ENCODE measurements at places on chromosomes 6 and 20.

DNA sequence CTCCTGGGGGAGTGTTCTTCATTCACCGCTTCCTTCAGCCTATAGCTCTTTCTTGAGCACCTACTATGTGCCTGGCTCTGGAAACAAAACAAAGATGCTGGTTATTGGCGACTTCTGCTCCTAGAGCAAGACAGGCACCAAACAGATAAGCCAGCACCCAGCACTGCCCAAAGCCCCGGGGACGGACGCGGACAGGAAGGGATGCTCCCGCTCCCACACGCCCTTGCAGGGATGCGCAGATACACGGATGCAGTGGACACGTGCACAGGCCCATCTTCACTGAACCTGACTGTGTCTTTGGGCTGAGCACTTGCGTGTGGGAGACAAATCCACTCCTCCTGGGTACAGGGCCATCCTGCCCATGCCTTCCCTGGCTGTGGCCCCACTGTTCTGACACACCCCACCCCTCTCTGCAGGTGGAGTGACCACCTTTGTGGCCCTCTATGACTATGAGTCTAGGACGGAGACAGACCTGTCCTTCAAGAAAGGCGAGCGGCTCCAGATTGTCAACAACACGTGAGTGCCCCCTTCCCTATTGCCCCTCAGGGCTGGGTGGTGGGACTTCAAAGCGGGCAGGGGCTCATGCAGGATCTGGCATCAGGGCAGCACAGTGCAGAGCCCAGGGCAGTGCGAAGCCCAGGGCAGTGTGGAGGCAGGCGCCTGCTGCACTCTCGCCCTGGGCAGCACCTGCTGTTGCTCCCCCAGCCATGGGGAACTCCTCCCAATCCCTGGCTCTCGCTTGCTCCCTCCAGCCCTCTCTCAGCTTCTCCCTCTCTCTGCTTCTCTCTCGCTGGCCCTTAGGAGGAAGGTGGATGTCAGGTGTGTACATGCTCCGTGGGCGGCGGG, 39.9 kb downstream of the SRC start:
- no peak for DNase-seq

DNA sequence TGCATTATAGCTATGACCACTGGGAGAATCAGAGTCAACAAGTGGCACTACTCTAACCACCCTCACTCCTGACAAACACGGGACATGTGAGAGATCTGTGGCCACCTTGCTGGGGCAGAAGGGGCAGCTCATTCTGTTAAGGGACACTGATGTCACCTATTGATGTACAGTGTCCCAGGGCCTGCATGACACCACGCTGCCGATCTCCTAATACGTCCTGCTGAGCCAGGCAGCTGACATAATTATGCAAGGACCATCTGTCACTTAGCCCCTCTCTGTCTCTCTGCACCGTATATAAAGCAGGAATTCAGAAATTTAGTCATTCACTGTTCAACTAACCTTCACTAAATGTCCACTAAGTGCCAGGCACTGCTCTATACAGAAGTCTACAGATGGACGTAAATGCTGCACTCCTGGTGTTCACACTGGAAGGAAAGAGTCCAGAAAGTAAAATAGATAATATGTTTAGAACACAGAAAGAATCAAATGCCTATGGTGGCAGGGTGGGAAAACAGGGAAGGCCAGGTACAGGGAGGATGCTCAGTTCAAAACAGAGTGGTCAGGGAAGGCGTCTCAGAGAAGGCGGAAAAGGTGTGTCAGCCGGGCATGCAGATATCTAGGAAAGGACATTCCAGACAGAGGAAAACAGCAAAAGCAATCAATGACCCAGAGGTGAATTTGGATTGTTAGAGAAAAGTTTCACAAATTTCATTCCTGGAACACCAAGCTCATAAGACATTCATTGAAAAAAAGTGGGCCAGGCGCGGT, 173.8 kb downstream of the ZNF217 start:
- DNase-seq, result no peak

DNA sequence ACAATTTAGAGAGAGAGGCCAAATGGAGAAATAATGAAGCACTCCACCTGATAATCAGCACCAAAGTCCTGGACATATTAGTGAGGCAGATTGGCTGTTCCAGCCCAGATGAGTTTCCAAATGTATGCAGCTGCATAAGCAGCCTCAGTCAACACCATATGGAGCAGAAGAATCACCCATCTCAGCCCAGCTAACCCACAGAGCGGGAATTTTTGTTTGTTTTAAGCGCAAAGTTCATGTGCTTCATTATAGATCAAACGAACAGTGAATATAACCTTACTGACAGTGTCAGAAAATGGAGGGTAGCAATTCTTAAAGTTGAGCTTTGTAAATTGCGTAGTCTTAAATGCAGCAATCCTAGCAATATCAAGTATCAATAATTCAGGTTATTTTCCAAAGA, 234.0 kb upstream of the CEP162 start:
- DNase-seq, result no peak

GRCh38 chr6:26087284-26088115, at the start of gene HFE:
Gene HFE (plus strand): TSS chr6:26087429. CDS start chr6:26087441, 12 bp downstream.
- peak; percentile 24 for DNase-seq

DNA sequence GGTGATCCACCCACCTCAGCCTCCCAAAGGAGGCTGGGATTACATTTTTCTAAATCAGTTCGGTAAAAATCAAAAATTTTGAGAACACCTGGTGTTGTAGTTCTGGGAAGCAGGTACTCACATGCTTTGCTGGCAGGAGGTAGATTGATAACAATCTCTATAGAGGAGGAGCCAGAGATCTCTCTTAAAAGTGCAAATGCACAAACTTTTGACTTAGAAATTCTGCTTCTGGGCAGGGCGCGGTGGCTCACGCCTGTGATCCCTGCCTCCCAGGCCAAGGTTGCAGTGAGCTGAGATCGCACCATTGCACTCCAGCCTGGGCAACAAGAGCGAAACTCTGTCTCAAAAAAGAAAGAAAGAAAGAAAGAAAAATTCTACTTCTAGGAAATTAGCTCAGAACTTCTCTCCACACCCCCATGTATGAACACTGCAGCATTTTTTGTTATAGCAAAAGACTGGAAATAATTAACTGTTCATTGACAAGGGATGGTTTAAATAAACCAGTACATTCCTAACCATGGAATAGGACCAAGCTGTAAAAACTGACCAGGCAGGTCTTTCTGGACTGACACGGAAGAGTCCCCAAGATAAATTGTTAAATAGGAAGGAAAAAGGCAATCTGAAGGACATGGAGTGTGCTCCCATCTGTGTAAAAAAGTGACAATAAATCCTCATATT, 14.4 kb upstream of the TRIB3 start:
- peak; percentile 31 for DNase-seq

Data from CD4-positive, alpha-beta T cell treated with Interleukin-6 at 100 ng/mL for 8 hours (primary cell).